ENCODE measurements at places on chromosomes 7 and 10. TPM values are rescaled to one million over a fixed set of nuclear protein-coding genes. Genes with fewer than 3 reads are reported as not detected.
A peak's percentile ranks its signal among the peaks of the same experiment; 100 is the strongest.

GRCh38 chr10:34584164-34584563 lies 230.9 kb downstream of the PARD3 start:
- DNase-seq: no peak

DNA sequence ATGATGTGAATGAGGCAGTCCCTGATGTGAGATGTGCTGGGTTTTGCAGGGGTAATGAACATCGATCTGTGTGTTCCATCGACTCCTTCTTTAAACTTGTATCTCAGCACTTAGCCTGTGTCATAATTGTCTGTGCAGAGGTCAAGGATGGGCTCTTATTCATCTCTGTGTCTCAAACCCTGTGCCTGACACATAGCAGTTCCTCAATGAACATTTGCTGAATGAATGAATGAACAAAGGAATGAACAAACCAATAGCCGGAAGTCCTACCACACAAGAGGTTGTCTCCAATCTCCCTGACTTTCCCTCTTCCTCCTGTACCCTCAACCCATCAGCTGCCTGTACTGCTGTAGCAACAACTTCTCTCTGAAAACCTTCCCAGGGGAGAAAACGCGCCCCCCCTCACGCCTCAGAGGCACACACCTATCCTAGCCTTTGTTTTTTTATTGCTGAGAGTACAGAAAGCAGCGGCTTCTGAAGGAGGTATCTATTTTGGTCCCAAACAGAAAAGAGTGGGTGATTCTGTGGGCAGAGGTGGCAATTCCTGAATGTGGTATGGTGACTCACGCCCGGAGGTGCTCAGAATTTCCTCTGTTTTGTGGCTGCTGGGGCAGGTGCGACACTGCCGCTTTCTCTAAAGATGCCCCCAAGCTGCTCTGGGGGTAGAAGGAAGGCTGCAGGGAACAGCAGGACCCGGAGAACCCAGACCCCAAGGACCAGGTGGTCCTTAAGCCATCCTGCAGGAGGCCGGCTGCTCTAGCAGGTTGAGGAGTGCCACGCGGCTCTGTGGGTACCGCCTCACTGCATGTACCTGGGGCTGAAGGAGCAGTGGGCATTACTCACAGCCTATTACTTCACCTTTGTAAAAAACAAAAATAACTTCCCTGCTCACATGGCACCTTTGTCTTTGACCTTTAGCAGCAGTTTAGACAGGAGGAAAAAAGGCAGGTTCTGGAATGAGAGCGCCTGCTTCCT lies 9.6 kb downstream of the IL2RA start:
- DNase-seq: no peak

Gene ICA1
- total RNA-seq: 51.6 TPM

DNA sequence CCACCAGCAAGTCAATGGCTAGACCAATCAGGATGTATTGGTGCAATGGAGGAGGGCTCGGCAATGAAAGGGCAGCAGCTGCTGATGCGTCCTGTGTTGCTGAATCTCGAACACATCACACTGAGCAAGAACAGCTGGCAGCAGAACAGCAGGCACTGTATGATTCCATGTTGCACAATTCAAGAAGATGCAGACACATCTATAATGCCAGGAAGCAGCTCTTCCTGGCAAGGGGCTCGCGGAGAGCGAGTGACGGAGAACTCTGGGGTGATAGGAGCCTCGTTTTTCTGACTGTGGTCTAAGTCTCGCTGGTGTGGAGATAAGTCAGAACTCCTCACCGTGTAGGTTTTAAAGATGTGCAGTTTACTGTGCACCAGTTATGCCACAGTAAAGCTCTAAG lies 24.8 kb upstream of the PFKP start:
- no peak for DNase-seq

DNA sequence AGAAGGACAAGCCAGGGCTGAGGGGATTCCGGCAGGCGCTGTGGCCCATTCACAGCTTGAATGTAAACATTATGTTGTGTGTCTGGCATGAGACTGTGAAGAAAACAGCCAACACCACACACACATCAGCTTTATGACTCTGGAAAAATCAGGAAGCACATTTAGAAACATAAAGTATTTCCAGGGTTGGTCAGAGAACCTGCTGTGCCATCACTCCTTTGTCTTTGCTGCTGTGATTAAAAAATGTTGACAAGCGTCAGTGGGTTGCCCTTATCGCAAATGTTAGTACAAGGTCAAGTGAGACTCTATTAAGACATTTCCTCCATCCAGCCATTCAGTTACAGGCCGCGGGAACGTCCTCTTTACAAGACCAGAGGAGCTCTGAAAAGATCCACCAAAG lies 95.4 kb downstream of the TAX1BP1 start:
- no peak for DNase-seq

- DNase-seq: no peak
Observed at GRCh38 chr7:5396542-5396941, 27.1 kb downstream of the TNRC18 start.

GRCh38 chr10:46548498-46549090 lies 7.9 kb downstream of the GPRIN2 start:
- peak; percentile 61 for DNase-seq

DNA sequence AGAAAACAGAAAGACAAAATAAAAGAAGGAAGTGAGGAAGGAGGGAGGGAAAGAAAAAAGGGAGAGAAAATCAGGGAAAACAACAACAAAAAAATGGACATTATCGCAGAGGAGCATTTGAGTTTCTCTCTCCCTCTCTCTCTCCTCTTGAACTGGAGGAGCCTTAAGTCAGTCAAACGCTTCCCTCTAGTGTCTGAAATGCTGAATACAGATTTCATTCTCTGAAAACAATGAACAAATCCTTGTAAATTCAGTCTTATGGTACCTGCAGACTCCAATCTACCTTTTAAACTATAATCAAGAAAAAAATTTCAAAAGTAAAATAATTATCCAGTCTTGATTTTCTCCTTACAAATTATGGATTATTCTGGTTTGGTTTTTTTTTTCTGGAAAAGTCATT lies 89.2 kb upstream of the PFKP start:
- peak; percentile 75 for DNase-seq

Gene UMAD1
- total RNA-seq: 42.3 TPM

- peak; percentile 19 for DNase-seq
Observed at GRCh38 chr10:97427571-97428179, 1.7 kb downstream of the PGAM1 start.

DNA sequence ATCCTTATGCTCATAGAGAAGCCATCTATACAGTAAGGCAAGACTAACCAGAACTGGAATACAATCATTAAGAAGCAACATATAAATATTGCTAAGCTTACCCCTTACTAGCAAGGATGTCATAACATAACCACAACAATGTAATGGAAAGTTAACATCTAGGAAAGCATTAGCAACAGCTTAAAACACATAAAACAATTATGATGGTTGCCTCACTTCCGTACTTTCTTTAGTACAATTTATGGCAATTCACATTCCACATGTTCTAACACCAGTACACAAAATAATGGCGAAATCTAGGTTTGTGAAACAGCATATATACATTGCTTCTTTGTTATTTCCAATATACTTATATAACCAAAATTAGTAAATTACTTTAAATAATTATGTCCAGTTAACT lies 195.0 kb downstream of the AHR start:
- DNase-seq: no peak

DNA sequence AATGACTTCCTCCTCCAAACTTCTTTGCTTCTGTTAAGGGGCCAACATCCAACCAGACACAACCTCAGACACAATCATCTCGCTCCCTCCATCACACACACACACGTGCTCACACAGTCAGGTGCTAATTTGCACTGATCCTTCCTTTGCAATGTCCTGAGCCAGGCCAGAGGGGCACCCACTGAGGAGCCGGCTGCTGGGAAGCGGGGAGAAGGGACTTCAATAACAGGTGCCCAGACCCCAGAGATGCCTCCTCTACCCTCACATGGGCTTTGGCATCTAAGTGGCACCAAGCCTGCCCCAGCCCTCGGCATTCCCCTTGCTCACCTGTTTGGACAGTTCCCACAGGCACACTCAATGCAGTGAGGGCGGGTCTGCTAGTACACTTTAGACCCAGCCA lies 34.2 kb upstream of the SVOPL start:
- no peak for DNase-seq

Gene MOGAT3
- total RNA-seq: not detected

DNA sequence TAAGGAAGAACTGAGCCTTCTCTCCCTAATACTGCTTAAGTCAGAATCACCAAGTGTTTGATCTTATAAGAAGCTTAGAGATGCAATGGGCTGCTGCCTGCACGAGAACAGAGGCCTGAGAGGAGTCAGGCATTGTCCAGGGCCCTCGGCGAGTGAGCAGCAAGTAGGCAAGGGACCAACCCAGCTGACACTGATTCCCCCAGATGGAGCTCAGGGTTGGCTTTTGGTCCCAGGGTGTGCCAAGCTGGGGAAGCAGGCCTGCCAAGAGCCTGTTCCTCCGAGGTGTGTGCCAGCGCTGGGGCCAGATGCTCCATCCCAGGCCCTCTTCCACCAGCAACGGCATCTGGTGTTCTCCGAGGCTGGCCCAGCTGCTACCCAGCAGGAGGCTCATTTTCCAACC lies 222.0 kb upstream of the ZMIZ1 start:
- peak; percentile 67 for DNase-seq

Gene TUBAL3
- total RNA-seq: not detected

- DNase-seq: no peak
Observed at GRCh38 chr7:91570560-91570959, 306.3 kb downstream of the FZD1 start.

GRCh38 chr7:15174485-15174884 lies 271.9 kb upstream of the DGKB start:
- no peak for DNase-seq

Gene ZNF503
- total RNA-seq: 2.0 TPM

GRCh38 chr7:24456526-24457218 lies 116.6 kb upstream of the PALS2 start:
- no peak for DNase-seq

GRCh38 chr7:8131694-8132605 lies 130.0 kb downstream of the ICA1 start:
- no peak for DNase-seq

Gene MMD2
- total RNA-seq: not detected

Gene MUC3A
- total RNA-seq: not detected

Gene TMEM270
- total RNA-seq: not detected

- no peak for DNase-seq
Observed at GRCh38 chr10:5616836-5617235, 49.6 kb downstream of the ASB13 start.

DNA sequence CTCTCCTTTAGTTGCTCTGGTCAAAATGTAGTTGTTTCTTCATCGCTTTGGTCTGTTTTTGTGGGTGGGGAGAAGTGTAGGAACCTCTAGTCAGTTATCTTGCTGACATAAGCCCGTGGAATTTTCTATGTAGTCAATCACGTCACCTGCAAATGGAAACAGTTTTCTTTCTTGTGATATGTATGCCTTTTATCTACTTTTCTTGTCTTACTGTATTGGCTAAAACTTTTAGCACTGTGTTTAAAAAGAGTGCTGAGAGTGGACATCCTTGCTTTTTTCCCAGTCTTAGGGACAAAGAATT lies 42.3 kb downstream of the AKR1E2 start:
- DNase-seq: no peak

Gene AIFM2
- total RNA-seq: 0.74 TPM

Gene STEAP1B
- 41.8 TPM for total RNA-seq

GRCh38 chr10:88987243-88987725 lies 3.3 kb upstream of the FAS start:
- DNase-seq: no peak

Gene PVRIG
- total RNA-seq: not detected

Gene SCART1
- total RNA-seq: 0.18 TPM

DNA sequence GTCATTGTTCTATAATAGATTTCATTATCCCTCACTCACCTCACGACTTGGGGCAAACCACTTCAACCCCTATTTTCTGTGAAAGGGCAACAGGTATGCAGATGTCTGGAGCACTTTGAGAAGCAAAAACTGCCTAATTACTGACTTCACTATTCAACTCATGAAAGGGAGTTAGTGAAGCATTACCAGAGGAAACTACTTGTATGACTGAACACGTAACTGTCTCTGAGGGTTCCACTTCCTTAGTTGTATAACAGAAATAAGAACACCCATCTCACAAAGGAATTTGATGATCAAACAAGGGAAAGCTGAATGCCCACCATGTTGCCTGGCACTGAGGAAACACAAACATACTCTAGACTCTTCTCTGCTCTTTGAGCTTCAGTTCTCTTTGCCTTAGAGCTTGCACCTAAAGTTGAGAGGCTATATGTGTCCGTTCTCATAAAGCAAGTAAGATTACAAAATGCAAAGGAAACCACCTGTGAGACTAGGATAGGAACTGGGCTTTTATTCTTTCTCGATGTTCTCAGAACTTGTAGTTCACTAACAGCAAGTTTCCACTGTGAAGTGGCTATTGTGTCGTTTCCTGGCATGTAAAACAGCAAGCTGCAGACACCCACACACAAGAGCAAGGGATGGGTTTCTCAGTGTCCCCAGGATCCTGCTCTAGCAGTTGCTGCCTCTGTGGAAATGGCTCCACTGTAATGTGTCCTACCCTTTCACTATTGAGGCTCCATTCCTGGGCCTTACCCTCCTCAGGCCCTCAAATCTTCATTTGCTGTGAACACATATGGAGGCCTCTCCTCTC lies 2.6 kb downstream of the TMEM243 start:
- peak; percentile 16 for DNase-seq

GRCh38 chr10:2619472-2619871 lies 447.9 kb upstream of the PFKP start:
- no peak for DNase-seq

Gene HKDC1
- total RNA-seq: 1.2 TPM

Gene GDF2
- total RNA-seq: not detected

Gene MSMB
- total RNA-seq: not detected

DNA sequence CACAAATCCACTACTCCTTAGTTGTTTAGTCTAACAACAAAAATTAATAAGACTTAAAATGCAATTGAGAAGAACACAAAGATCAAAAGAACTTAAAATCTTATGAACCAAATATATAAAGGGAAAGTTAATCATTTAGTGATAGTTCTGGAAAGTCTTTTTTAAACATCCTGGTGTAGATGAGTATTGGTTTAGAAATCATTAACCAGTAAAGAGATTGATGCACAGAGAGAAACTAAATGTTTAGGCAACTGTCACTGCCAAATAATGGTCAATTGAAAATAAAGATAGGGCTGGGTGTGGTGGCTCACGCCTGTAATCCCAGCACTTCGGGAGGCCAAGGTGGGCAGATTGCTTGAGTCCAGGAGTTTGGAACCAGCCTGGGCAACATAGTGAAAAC lies 44.9 kb downstream of the SP8 start:
- no peak for DNase-seq

DNA sequence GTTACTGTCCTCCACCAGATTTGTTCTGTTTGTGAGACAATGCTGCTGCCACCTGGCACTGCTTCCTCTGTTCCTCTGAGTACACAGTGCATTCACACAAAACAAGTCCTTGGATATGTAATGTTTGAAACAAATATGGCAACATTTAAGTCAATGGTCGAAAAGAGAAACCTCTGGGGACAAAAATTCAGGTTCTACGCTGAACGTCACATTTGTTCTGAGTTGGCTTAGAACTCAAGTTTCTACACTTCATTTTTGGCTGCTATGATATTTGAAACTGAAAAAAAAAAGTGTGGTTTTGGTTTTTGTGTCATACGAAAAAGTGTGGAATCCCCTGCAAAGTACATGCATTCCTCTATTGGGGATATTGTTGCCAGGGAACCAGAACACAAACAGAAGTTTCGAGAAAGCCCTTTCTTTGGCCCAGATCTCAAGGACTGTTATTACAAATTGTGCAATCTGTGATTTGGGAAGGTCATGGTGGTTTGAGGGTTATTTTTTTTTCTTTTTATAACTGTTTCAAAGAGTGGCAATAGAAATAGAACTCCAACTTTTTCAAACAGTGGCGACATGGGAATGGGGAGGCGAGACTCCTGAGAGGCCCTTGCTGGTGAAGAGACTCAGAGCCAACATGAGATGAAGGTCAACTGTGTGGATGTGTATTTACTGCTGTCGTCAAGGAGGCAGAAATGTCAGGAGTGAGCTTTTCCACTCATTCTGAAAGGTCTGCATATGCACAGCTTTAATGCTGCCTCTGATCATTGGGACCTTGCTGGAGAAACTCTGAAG lies 127.5 kb downstream of the CUBN start:
- no peak for DNase-seq
